ENCODE measurements at places on chromosomes 11 and 22.

GRCh38 chr22:50269970-50270665 is at the start of gene MAPK11:
Gene MAPK11, minus strand, starts transcription at chr22:50270380. Its CDS starts 88 bp downstream, at chr22:50270292.
- no peak for DNase-seq

GRCh38 chr11:133118563-133119268 is 413.6 kb downstream of the OPCML start:
- DNase-seq = no peak

DNA sequence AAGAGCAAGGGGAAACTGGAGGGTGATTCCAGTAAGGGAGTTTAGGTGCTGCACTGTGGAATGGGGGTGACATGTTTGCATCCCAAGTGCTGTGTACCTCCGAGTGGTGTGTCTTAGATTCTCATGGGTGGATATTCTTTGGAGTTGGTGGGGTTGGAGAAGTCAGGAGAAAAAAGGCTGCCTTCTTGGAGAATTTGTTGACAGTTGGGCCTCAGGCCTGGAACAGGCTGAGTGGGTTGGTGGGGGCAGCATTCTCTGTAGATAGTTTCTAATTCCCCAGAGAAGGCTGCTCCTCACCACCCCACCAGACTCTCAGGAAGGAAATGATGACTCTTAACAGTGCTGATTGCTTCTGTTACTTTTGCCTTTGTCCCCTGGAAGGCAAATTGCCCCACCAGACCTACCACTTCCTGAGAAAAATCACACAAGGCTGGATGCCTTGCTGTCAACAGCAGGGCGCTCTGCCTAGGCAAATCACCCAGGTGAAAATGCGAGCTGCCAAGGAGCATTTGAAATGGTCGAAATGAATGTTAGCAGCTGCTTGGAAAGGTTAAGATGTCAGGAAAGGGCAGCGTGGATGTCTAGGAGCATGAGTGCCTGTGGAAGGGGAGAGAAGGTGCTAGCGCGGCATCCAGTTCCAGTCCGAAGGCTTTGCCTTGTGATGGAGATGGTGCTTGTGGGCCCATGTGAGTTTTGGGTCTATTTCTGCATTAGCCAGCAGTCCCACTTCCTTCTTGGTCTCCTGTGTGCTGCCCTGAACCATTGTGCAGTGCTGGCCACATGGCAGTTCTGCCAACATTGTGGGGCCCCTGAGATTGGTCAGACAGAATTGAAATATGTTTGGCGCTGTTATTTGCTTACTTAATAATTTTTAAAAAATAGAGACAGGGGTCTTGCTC is 29.7 kb upstream of the SORL1-AS1 start:
- peak; percentile 94 for DNase-seq

- DNase-seq = no peak
Observed at GRCh38 chr11:70928854-70929598, 323.4 kb downstream of the SHANK2 start.

DNA sequence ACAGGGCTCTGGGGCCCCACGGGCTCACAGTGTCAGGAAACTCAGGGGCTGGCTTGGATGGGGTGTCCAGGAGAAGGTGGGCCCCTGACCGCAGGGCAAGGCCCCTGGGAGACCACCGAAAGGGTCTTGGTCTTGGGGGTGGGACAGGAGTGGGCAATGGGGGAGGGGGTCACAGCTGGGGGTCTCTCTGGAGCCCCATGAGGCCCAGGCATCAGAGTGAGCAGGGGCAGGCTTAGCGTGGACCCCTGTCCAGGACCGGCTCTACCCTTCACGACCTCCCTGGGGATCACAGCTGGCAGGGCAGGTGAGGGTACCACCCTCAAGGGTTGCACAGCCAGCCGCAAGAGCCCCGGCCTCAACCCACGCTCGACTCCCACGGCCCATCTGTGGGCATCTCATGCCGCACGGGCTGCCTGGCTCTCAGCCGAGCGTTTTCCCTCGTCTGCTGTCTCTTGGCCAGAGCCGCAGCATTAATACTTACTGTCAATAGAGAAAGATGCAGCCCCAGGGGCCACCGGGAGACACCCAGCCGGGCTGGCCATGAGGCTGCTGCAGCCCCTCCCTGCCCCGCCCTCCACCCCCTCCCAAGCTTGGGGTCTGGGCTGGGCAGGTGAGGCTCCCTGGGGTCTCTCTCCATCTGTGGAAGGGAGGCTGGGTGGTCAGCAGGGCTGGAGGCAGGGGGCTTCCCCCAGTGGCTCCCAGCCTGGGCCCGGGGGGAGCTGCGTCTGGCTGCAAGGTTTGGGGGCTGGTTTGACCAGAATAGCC is 662 bp downstream of the MUC5B start:
- DNase-seq = no peak

GRCh38 chr11:126544108-126545056 is 188.9 kb downstream of the ST3GAL4 start:
- peak; percentile 54 for DNase-seq

GRCh38 chr11:17504330-17505107 is 27.9 kb upstream of the ABCC8 start:
- peak; percentile 79 for DNase-seq

DNA sequence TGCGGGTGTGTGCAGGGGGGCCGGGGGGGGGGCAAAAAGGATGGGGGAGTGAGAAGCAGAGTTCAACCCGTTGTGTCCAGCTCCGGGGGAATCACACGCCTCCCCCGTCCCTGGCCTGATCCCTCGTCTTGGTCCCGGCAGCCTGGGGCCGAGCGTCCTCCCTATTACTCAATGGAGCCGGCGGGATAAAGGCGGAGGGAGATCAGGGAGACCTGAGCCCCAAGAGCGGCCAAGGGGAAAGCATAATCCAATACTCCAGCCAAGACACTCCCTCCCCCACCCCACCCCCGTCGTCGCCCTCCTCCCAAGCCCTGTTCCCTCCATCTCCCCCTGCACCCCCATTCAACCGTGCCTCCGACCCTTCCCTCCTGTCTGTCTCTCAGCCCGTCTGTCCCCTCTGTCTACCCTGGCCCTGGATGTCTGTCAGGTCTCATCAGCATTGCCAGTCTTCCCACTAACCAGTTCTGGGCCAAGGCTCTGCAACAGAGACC is 2.6 kb downstream of the PHOX2A start:
- DNase-seq = no peak

DNA sequence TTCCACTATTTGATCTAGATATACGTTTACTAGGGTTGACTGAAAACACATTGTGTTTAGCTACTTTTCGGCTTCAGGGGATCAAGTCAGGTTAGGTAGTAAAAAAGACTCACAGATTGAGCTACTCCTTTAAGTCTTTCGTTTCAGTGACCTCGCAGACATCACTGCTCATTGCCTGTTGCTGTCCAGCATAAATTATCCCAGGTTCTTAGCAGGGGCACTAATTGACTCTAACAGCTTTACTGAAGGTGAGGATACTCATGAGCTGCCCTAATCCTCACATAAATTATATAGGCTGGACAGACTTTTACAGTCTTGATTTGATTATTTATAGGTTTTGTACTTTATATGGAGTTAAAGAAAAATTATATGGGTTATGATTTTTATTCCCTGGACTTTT is 3.7 kb downstream of the CARD18 start:
- DNase-seq = no peak

GRCh38 chr11:47837929-47838328 is 10.2 kb downstream of the NUP160 start:
- DNase-seq = no peak

DNA sequence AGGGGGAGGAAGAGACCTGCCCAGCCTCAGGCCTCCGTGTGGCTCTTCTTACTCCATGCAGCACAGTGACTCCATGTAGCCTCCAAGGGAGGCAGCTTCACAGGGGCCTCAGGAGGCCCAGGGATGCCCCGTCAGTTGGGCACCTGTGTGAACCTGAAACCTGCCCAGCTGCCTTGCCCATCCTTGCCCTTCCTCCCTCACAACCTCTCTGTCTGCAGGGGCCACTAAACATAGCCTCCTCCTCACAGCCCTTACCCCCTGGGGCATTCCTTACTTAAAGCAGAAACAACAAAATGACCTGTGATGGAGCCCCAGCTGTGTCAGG is 7.1 kb downstream of the LRRC32 start:
- DNase-seq = no peak

Measured in common myeloid progenitor, CD34-positive (primary cell).